ENCODE measurements at places on chromosomes 6 and 20.
A peak's percentile ranks its signal among the peaks of the same experiment; 100 is the strongest.

DNA sequence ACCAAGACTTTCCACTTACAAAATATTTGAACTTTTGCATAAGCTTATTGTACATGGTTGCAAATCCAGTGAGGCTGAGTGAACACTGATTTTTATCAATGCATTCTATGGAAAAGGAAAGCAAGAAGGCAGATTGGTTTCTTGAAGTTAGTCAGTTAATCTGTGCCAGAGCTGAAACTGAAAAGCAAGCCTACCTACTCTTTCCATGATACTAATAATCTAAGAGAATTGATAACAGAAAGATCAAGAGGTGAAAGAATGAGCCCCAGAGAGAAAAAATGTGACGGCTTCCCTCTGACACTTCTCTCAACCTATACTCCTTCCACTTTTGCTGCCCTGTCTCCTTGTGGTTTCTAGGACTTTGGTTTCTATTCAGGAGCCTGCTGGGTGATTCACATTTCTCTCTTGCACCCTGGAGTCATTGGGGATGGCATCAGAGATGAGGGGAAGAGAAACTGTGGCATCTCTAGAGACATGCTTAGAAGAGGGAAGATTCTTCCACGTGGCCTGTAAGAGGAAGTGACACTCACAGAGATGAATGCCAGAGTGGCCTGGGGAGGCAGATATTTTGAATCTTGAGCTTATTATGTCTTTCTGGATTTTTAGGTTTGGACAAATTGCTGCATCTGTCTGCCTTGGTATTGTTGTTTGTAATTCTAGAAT is 158.6 kb upstream of the RIMS1 start:
- H3K27ac ChIP-seq, result no peak overlapping the region
- H3K27me3 ChIP-seq, result no peaks in the 10 kb centered on the region
- no peak for DNase-seq
- no peak overlapping the region for H3K4me3 ChIP-seq

DNA sequence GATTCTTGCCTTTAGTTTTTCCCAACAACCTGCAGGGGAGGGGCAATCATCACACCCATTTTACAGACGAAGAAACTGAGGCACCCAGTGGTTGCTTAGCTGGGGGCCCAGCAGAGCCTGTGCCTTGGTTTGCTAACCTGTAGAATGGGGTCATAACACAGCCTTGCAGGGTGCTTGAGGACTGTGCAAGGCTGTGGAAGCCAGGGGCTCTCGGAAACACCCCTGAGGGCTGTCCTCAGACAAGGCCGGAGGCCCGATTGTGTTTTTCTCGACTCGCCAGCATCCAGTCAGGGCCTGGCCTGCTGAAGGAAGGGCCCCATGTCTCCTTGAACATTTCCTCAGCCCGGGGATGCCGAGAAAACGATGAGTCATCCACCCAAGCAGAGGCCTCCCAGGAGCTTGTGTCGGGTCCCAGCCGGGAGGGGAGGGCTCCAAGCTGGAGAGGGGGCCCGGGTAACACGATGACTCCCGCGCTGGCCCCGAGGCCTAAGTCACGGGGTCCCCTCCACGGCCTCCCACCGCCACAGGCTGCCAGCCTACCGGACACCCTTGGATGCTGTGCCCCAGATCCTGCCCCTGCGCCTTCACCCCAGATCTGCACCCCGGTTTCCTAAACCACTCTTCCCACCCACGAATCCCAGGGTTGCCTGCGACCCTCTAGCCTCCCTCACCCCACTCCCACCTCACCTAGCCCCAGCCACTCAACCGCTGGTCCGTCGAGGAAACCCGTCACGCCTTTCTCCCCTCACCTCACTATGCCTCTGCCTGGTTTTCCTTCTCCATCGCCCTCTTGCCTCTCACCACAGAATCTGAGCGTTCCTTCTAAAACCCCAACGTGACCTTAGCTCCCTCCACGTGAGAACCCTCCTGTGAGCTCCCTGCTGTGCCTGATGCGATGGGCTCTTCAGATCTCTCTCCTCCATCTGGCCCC is 10.6 kb downstream of the NOL4L start:
- H3K4me1 ChIP-seq, result peaks cover 96% of the 10 kb centered on the region
- H3K27me3 ChIP-seq, result no peaks in the 10 kb centered on the region
- no peak for DNase-seq
- H3K36me3 ChIP-seq, result peaks cover 4% of the 10 kb centered on the region

DNA sequence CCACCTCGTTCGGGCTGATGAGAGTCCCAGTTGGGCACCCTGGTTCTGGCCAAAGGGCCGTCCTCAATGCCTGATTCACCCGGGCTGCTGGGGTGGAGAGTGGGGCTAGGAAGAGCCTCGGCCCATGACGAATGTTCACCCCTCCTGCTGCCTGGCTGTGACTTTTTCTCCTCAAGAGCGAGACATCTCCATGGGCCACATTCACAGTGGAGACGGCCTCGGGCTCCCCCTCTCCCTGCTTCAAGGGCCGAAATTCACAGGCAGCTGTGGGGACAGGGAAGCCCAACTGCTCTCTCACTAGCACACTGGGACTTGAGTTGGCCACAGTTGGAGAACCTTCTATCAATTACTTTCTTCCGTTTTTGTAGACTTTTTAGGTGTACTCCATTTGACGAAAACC is 138.0 kb downstream of the SYNDIG1 start:
- H3K27me3 ChIP-seq, result no peaks in the 10 kb centered on the region
- no peaks in the 10 kb centered on the region for H3K4me1 ChIP-seq
- no peaks in the 10 kb centered on the region for H3K36me3 ChIP-seq
- DNase-seq, result no peak
- no peak overlapping the region for H3K4me3 ChIP-seq
- H3K27ac ChIP-seq, result no peak overlapping the region

DNA sequence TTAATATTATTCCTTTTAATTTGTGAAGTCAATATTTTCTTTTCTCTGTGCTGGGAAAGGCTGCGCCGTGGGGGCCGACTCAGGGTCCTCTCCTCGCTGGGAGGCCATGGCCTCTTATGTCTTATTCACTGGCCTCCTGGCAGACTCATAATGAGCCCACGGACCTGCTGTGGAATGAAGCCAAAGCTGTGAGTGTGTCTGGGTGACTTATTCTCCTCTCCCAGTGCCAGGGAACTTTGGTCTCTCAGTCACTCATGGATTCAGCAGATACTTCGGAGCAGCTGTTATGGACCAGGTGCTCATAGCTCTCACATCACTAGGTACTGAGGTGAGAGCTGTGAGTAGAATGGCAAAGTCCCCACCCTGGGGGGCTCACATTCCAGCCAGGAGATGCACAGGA is 297.6 kb downstream of the CDH26 start:
- no peak for DNase-seq
- H3K4me3 ChIP-seq, result no peak overlapping the region
- no peaks in the 10 kb centered on the region for H3K27me3 ChIP-seq

DNA sequence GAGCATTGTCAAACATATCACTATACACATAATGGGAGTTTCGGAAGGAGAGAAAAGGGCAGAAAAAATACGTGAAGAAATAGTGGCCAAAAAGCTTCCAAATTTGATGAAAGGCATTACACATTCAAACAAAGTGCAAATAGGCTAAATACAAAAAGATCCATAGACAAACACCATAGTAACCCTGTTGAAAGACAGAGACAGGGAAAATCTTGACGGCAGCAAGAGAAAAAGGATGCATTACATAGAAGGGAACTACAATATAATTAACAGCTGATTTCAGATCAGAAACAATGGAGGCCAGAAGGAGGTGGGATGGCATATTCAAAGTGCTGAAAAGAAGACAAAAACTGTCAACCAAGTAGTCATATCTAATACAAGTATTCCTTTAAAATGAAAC is 170.8 kb downstream of the MRPL14 start:
- no peaks in the 10 kb centered on the region for H3K36me3 ChIP-seq
- no peak overlapping the region for H3K4me3 ChIP-seq
- DNase-seq, result no peak
- H3K27me3 ChIP-seq, result no peaks in the 10 kb centered on the region

- no peaks in the 10 kb centered on the region for H3K27me3 ChIP-seq
- H3K36me3 ChIP-seq, result peaks cover 20% of the 10 kb centered on the region
- no peak overlapping the region for H3K27ac ChIP-seq
- DNase-seq, result no peak
- H3K4me1 ChIP-seq, result no peaks in the 10 kb centered on the region
- no peak overlapping the region for H3K4me3 ChIP-seq
Observed at GRCh38 chr20:38050686-38051085, 17.1 kb downstream of the RPRD1B start.

DNA sequence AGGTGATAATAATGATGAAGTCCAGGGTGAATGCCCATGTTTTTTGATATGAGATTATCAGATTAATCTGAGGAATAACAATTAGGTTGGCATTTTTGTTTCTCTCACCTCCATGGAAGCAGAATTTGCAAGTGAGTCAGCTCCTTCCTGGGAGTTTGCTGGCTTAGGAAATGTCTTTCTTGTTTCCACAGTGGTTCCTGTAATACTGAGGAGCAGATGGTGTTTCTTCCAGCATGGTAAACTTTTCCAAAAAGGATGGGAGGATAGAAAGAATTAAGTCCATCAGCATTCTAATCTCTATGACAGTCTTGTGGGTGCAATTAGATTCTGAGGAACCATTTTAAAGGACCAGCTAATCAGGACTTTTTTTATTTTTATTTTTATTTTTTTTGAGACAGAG is 40.5 kb downstream of the SNAP25 start:
- no peaks in the 10 kb centered on the region for H3K4me1 ChIP-seq
- no peak for DNase-seq
- H3K27ac ChIP-seq, result no peak overlapping the region
- no peaks in the 10 kb centered on the region for H3K36me3 ChIP-seq
- no peak overlapping the region for H3K4me3 ChIP-seq
- H3K27me3 ChIP-seq, result no peaks in the 10 kb centered on the region

DNA sequence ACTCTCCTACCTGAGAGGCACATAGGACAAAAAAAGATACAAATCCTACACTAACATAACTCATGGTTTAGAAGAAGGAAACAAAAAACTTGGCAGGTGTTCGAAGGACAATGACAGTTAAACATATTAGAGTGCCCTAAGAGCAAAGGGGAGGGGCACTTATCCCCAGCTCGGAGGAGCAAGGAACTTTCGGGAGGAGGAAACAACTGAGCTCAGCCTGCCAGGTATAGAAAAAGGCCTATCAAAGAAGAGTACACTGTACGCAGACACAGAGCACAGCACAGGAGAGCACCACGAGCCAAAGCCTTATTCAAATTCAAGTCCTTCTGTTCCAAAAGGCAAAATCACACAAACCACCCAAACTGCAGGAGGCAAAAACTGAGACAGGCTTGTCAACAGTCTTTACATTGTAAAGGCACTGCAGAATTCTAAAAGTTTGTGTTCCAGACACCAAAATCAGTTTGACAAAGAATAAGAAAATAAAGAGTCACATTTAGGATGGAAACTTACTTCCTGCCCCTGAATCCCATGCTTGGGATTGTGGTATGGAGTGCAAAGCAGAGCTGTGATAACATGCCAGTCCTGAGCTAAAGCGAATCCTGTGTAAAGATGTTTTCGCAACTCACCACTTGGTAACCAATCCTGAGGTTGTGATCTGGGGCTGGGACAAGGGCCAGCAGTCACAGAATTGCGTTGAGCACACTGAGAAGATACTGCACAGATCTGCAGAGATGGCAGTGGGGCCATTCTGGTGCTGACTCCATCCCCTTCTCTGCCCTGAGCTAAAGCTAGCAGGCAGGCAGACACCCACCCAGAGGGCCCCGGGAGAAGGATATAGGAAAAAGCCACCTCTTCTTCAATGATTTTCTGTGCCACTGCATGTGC is 108.6 kb downstream of the CHD6 start:
- DNase-seq, result no peak
- no peak overlapping the region for H3K4me3 ChIP-seq
- H3K27ac ChIP-seq, result no peak overlapping the region
- H3K36me3 ChIP-seq, result peaks cover 24% of the 10 kb centered on the region

GRCh38 chr6:41546866-41547798 is 951 bp downstream of the FOXP4 start:
- H3K36me3 ChIP-seq, result no peaks in the 10 kb centered on the region
- peaks cover 23% of the 10 kb centered on the region for H3K27me3 ChIP-seq
- H3K4me3 ChIP-seq, result peak overlapping the region; percentile 79
- DNase-seq, result peak; percentile 34
- H3K4me1 ChIP-seq, result peaks cover 42% of the 10 kb centered on the region

- H3K4me3 ChIP-seq, result no peak overlapping the region
- H3K27me3 ChIP-seq, result no peaks in the 10 kb centered on the region
- no peaks in the 10 kb centered on the region for H3K36me3 ChIP-seq
- peaks cover 10% of the 10 kb centered on the region for H3K4me1 ChIP-seq
- DNase-seq, result no peak
- no peak overlapping the region for H3K27ac ChIP-seq
Observed at GRCh38 chr6:135176464-135176863, 4.6 kb upstream of the MYB start.

DNA sequence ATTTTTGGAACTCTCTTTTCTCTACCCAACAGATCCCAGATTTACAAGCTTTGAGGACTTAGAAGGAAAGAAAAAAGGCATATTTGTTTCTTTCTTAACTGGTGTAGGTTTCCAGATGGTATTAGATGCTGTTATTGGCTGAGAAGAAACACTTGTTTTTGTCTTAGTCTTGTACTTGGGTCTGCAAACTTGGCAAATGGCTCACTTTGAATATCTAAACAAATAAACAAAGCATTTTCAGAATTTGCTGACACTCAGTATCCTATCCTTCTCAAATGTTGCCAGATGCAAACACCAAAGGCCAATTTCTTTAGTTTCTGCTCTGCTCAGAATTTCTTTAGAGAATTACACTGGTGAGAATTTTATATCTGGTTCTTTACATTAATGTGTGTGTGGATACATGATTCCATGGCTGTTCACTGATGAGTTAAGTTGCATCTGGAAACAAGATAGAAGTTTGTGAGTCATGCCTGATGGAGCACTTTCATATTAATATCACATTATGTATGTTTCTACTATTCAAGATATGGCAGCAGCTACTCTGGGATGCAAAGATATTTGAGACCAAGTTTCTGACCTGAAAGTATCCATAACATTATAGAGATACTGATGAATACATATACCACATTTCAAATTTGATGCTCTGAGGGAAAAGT is 43.7 kb upstream of the CEP162 start:
- DNase-seq, result no peak
- no peaks in the 10 kb centered on the region for H3K27me3 ChIP-seq
- no peaks in the 10 kb centered on the region for H3K4me1 ChIP-seq
- no peak overlapping the region for H3K4me3 ChIP-seq

GRCh38 chr20:47849006-47849405 is 63.7 kb upstream of the SULF2 start:
- H3K4me3 ChIP-seq, result no peak overlapping the region
- H3K27ac ChIP-seq, result no peak overlapping the region
- no peaks in the 10 kb centered on the region for H3K36me3 ChIP-seq
- no peak for DNase-seq
- H3K27me3 ChIP-seq, result no peaks in the 10 kb centered on the region
- no peaks in the 10 kb centered on the region for H3K4me1 ChIP-seq

- no peak overlapping the region for H3K4me3 ChIP-seq
- DNase-seq, result no peak
- no peaks in the 10 kb centered on the region for H3K4me1 ChIP-seq
- H3K27ac ChIP-seq, result no peak overlapping the region
Observed at GRCh38 chr20:33296206-33296605, 13.2 kb downstream of the BPIFB1 start.

DNA sequence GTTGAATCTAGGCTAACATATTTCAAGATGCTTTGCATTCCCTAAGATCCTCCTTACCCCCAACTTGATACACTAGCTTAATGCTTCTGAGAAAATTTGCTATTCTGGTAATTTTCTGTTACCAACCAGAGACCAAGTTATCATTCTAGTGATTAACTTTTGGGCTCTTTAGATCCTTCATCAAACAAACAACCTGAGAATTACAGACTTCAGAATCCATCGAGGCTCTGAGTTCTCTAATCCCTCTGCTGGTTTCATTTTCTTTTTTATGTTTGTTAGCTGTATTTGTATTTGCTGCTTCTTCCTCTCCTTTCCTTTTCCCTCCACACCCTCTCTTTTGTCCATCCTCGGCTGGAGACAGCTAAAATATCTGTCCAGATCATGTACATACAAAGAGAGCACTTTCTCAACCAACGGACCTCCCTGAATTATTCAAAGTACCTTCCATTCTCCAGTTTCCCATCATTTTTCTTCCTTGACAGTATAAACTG is 98.7 kb upstream of the RIPOR2 start:
- peak overlapping the region; percentile 55 for H3K27ac ChIP-seq
- peak overlapping the region; percentile 65 for H3K4me3 ChIP-seq
- DNase-seq, result no peak
